Adrenal gland (tissue), 19 donors: ENCODE measurements at places on chromosomes 11 and 22. TPM values are rescaled to one million over a fixed set of nuclear protein-coding genes. Genes with fewer than 3 reads are reported as not detected.
A peak's percentile ranks its signal among the peaks of the same experiment; 100 is the strongest.

- no peaks in the 10 kb centered on the region for H3K4me1 ChIP-seq
- H3K27me3 ChIP-seq: no peaks in the 10 kb centered on the region
- no peak overlapping the region for H3K4me3 ChIP-seq
- no peak overlapping the region for H3K27ac ChIP-seq
- no peaks in the 10 kb centered on the region for H3K36me3 ChIP-seq
These were observed 4.0 kb downstream of the TECTA start for GRCh38 chr11:121105063-121105480.

DNA sequence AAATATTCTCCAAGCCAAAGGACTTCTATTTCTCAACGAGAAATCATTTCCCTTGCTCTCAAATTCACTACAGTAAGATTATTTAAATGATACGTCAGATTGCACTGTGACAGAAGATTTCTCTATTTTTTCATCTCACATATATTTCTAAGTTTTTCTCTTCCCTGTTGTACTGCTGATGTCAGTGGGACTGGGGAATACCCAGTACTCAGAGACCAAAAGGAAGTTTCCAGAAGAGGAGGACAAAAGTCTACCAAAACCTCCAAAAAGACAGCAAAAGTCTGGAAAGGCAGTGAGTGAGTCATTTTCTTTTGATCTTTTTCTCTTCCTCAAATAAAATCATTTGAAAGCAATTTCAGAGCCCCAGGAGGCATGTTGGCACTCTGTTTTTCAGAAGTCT, 149.8 kb upstream of the PITPNB start:
- H3K36me3 ChIP-seq: no peaks in the 10 kb centered on the region
- H3K27me3 ChIP-seq: no peaks in the 10 kb centered on the region
- peak overlapping the region; percentile 14 for H3K27ac ChIP-seq

DNA sequence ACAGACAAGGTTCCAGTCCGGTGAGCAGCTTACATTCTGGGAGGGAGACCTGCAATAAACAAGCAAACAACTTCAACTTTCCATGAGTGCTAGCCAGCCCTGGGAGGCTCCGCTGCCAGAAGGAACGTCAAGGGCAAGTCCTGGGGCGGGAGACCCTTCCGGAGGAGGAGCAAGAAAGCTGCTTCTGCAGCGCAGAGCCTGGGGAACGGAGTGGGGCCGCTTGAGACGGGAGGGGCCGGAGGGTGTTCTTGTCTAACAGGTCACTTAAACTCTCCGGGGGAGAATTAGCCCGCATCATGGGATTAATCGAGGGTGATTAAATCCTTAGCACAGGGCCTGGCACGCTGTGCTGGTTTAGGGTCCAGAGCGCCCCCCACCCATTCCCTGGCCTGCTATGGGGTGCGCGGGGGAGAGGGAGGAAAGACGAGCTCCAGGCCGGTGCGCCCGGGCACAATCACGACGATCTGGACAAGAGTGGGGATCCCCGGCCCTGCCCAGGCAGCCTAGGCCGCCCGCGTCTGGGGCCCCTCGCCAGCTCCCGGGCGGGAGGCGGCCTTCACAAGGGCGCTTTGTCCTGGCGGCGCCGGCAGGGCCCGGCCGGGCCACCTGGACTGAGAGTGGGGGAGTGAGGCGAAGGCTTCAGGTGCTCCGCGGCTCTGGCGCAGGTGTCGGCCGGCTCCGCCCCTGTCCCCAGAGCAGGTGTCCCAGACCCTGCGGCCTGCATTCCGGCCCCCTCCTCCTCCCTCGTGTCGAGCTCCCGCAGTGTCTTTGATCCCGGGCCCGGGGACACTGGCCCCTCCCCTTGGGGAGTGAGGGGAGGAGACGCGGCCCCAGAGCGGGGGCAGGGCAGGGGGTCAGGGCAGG, 663 bp upstream of the LARGE2 start:
- peak; percentile 50 for DNase-seq
- no peaks in the 10 kb centered on the region for H3K36me3 ChIP-seq
- no peaks in the 10 kb centered on the region for H3K27me3 ChIP-seq
- peaks cover 27% of the 10 kb centered on the region for H3K4me1 ChIP-seq
- peak overlapping the region; percentile 59 for H3K4me3 ChIP-seq
- H3K27ac ChIP-seq: no peak overlapping the region

DNA sequence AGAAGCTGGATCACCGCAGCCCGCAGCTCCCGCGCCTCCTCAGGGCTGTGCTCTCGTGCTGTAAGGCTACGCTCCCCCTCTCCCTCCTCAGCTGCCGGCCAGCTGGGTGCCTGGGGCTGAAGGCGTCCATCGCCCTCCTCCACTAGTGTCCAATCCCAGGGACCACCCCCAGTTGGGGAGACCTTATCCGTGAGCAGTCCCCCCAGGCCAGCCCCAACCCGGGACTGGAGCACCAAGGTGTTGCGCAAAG, 1.2 kb downstream of the AP5B1 start:
- H3K27ac ChIP-seq: peak overlapping the region; percentile 71
- peaks cover 18% of the 10 kb centered on the region for H3K36me3 ChIP-seq
- no peaks in the 10 kb centered on the region for H3K27me3 ChIP-seq
- no peak for DNase-seq
- H3K4me3 ChIP-seq: no peak overlapping the region

GRCh38 chr11:96012086-96012824, 88.3 kb upstream of the MTMR2 start:
- peak overlapping the region; percentile 17 for H3K27ac ChIP-seq
- peak; percentile 25 for DNase-seq
- no peaks in the 10 kb centered on the region for H3K4me1 ChIP-seq
- no peaks in the 10 kb centered on the region for H3K36me3 ChIP-seq
- H3K4me3 ChIP-seq: no peak overlapping the region

DNA sequence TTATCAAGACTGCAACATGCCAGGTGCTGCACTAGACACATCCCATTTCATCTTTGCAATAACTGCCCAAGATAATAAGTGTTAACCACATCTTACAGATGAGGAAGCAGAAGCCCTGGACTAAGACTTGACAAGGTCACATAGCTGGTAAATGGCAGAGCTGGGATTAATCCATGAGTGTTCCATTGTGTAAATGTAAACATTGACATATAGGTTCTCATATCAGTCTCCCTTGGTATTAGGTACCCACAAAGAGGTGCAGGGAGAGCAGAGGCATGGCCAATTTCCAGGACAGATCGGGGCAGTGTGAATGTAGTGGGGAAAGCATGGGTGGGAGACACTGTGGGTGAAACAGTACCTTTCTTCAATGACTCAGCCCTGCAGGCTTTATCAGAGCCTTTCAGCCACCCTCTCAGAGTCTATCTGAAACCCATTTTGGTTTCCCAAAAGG, 17.9 kb downstream of the MICAL2 start:
- no peaks in the 10 kb centered on the region for H3K4me1 ChIP-seq
- no peaks in the 10 kb centered on the region for H3K27me3 ChIP-seq
- no peak overlapping the region for H3K27ac ChIP-seq
- H3K36me3 ChIP-seq: no peaks in the 10 kb centered on the region
- H3K4me3 ChIP-seq: no peak overlapping the region

DNA sequence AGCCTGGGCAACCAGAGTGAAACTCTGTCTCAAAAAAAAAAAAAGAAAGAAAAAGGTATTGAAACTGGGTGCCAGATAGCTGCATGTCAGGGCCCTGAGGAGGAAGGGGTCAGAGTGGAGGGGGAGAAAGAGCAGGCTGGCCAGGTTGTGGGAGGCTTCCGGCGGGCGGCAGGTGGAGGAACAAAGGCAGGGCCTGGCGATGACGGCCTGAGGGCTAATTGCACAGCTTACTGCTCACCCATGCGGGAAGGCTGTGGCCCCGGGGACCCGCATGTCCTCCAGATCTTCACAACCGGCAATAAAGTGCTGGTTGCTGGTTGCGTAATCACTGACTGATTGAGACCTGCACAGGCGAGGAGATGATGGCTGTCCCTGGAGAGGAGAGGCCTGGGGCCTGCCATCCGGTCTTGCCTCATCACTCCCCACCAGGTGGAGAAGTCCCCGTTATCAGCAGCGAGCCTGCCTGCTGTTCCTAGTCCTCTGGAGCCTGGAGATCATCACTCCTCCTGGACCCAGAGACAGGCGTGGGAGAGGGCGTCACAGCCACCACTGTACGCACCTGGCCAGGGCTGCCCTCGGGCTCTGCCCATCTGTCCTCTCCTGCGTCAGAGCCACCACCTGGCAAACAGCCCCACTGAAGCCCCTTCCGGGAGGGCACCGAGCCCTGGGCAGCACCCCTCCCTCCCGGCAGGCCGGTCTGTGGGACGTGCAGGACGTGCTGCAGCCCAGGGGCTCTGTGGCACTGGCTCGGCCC, 18.7 kb downstream of the H19 start:
- H3K27ac ChIP-seq: no peak overlapping the region
- H3K4me1 ChIP-seq: no peaks in the 10 kb centered on the region
- H3K27me3 ChIP-seq: no peaks in the 10 kb centered on the region
- H3K36me3 ChIP-seq: no peaks in the 10 kb centered on the region
- peak; percentile 24 for DNase-seq

DNA sequence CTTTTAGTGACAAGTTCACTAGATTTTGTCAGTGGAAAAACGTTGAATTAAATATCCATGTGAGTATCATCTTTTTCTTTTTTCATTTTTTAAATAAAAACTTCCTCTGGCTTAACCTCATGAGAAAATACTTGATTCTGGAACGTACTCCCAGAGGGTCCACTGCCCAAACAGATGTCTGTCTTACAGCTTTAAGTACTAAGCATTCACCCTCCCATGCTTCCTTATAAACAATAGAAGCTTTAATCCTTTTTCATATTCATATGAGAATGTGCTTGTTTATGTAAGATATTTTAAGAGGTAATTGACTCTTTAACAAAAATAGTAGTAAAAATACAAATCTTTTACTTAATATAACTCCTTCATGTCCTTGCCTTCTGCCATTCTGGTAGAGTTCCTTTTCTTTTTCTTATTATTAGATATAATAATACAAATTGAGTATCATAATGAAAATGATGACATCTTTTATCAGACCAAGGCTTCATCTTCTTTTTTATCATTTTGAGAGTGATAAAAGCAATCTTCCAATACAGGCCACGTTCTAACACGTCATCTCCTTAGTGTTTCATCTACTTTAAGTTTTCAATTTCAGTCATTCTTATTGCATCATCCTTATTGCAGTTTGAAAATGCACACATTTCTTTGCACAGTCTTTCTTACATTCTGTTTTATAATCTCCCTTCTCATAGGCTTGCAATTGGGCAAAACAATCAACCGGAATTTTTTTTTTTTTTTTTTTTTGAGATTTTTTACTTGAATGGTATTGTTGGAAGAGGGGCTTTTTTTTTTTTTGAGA, 69.5 kb upstream of the MYO18B start:
- H3K27me3 ChIP-seq: no peaks in the 10 kb centered on the region
- DNase-seq: no peak
- H3K4me1 ChIP-seq: peaks cover 7% of the 10 kb centered on the region
- no peak overlapping the region for H3K27ac ChIP-seq
- no peak overlapping the region for H3K4me3 ChIP-seq
- no peaks in the 10 kb centered on the region for H3K36me3 ChIP-seq

- DNase-seq: no peak
- H3K4me3 ChIP-seq: no peak overlapping the region
- no peaks in the 10 kb centered on the region for H3K36me3 ChIP-seq
These were observed 82.6 kb downstream of the LDLRAD3 start for GRCh38 chr11:36026315-36026968.

GRCh38 chr11:98895936-98896335, 124.8 kb upstream of the CNTN5 start:
- no peaks in the 10 kb centered on the region for H3K4me1 ChIP-seq
- no peak for DNase-seq

GRCh38 chr11:130780437-130780836, 135.8 kb downstream of the SNX19 start:
- H3K27me3 ChIP-seq: no peaks in the 10 kb centered on the region
- no peak for DNase-seq
- H3K4me3 ChIP-seq: no peak overlapping the region

DNA sequence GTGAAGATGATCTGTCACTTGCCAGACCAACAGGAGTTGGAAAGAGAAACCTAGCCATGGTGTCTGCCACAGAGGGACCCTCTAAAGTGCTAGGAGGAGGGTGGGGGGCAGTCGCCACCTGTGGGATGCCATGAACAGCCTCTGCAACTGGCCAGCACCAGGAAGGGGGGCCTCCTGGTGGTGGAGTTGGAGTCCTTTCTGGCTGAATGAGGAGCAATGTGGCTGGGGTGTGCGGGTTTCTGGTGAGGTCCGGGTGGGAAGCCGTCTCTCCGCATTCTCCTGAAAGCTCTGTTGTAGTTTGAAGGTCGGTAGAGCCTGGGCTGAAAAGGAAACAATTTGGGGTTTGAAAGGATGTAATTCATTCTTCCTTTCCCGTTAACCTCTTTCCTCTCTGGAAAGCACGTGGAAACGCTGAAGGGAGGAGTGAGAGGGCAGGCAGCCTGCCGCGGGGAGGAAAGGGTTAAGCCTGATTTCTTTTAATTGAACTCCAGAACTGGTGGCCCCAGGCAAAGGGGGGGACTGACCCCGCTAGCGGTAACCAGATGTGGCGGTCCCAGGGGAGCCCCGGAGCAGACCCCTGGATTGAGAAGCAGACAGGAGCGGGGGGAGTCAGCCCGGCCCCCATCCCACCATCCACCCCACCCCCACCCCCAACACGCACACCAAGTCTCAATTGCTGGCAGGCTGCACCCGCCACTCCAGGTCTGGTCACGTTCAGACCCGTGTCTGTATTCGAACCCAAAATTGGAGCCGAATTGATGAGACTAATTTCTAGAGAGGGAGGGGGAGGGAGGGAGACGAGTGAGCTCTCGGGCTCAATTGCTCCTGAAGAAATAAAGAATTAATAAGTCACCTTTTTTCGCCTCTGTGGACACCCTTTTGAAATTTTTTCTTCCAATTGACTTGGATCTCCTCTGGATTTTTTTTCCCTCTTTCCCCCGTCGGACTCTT, 1.8 kb upstream of the FLI1 start:
- no peak overlapping the region for H3K27ac ChIP-seq
- no peak overlapping the region for H3K4me3 ChIP-seq
- peaks cover 15% of the 10 kb centered on the region for H3K4me1 ChIP-seq
- H3K27me3 ChIP-seq: peaks cover 25% of the 10 kb centered on the region
- H3K36me3 ChIP-seq: no peaks in the 10 kb centered on the region
- no peak for DNase-seq

- H3K36me3 ChIP-seq: no peaks in the 10 kb centered on the region
- H3K4me1 ChIP-seq: no peaks in the 10 kb centered on the region
- no peak overlapping the region for H3K27ac ChIP-seq
These were observed 48.9 kb downstream of the RBX1 start for GRCh38 chr22:41000040-41000565.

DNA sequence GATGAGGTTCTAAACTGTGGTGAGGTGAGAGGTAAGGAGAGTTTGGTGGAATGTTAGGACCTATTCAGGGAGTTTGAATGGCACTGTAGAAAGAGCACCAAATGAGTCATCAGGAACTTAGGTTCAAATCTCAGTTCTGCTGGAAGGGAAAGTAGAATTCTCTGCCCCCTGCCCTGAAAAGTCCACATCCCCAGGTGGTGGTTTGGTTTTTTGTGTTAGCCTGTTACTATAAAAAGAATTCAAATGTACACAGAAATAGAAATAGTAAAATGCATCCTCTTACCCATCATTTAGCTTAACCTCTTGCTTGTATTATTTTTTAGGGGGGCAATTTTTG, 20.2 kb downstream of the PPFIBP2 start:
- DNase-seq: no peak
- no peaks in the 10 kb centered on the region for H3K27me3 ChIP-seq
- H3K4me3 ChIP-seq: no peak overlapping the region
- H3K36me3 ChIP-seq: no peaks in the 10 kb centered on the region

The SLC22A6 gene
- not detected for total RNA-seq

The MAPK8IP2 gene
- total RNA-seq: 16.6 TPM
